Muscle of arm (tissue), 14 donors: ENCODE measurements at places on chromosomes 12 and 14. TPM values are rescaled to one million over a fixed set of nuclear protein-coding genes. Genes with fewer than 3 reads are reported as not detected.

ASB2 gene
- polyA plus RNA-seq = not detected

CRADD gene
- polyA plus RNA-seq = 8.0 TPM

DTX1 gene
- 4.0 TPM for polyA plus RNA-seq

RNF212B gene
- not detected for polyA plus RNA-seq

REM2 gene
- polyA plus RNA-seq = not detected

LRRC10 gene
- polyA plus RNA-seq = not detected

NOS1 gene
- polyA plus RNA-seq = 0.97 TPM
